CD4-positive, alpha-beta T cell treated with Interleukin-17A for 4 hours (primary cell): ENCODE measurements at places on chromosomes 2 and 18.

- DNase-seq = no peak
Measured at GRCh38 chr2:218026676-218027425, 24.1 kb upstream of the TNS1 start.

- DNase-seq = no peak
Measured at GRCh38 chr2:241975593-241976284, 106.2 kb downstream of the RTP5 start.

- DNase-seq = no peak
Measured at GRCh38 chr2:188598551-188598950, 306.9 kb downstream of the GULP1 start.

DNA sequence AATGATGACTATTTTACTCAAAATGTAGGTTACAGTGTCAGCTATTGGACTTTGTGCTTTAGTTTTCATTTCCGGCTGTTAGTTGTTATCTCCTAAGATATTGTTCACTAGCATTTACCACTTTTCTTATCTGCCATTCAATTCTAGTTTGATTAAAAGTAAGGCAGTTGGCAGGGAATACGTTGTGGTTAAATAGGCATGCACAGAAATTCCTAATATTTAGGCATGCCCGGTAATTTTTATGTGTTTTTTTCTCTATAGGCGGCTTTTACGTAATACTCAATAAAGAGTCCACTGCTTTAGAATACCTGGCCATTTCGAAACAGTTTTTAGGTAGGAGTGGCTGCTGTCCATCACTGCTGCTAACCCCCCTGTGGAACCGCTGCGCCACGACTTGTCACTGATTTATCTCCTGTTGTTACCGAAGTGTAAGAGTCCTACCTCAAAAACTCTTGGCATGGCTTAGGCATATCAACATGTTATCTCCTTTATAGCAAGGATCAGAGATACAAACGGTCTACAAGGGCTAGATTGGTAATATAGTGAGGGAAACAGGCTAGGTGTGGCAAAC lies 39.5 kb downstream of the BABAM2 start:
- DNase-seq = no peak

GRCh38 chr18:77105028-77105427 lies 27.6 kb downstream of the MBP start:
- DNase-seq = no peak

DNA sequence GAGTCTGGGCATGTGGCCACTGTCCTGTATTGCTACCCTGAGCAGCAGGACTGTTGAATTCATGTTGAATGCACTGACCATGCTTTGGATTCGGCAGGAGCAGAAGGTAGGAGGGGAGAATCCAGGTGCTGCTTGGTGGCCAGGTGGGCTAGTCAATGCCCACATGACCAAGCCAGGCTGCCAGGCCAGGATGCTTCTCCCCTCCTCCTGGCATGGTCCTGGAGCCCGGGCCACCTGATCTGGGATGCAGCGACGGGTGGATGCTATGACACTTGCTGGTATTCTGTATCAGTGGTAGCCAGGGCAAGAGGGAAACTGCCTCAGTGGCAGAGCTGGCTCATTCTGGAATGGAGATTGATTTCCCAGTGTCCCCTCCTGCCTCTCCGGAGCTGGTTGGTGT lies 14.8 kb upstream of the SIX2 start:
- DNase-seq = no peak

- no peak for DNase-seq
Measured at GRCh38 chr2:172673056-172673683, 62.5 kb upstream of the RAPGEF4 start.

- no peak for DNase-seq
Measured at GRCh38 chr2:129334696-129335410, 644.6 kb upstream of the RAB6C start.

DNA sequence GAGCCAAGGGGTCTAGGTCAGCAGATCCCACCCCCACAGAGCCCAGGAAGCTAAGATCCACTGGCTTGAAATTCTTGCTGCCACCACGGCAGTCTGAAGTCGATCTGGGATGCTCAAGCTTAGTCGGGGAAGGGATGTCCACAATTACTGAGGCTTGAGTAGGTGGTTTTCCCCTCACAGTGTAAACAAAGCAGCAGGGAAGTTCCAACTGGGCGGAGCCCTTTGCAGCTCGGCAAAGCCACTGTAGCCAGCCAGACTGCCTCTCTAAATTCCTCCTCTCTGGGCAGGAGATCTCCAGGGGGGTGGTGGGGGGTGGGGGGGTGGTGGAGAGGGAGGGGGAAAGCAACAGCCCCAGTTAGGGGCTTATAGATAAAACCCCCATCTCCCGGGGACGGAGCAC lies 419.5 kb downstream of the NUP35 start:
- DNase-seq = no peak

DNA sequence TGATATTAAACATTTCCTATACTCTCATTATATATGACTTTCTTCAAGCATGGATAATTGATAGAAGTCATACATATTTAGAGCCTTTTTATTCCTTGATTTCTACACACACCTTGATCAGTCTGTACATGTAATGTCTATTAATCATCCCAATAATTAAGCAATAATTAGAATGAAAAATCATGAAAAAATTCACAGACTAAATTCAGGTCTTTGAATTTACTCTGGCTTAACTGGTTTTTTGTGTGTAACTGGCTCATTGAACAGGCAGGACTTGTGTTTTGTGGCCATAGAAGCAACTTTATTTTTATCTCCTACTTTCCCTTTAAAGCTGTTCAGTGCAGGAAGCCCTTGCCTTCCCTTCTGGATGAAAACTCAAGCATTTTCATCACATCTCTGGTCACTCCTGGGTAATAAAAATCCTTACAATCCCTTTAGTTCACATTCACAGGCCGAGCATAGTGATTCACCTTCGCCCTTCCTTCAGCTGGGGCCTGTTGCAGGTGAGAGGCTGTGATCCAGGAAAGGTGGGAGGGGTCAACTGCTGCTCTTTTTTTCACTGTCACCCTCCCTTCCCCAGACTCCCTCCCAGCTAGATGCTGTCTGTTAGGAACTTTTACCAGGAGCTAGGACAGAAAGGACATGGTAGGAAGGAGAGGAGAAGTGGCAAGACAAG lies 58.0 kb upstream of the ITSN2 start:
- no peak for DNase-seq

GRCh38 chr2:182694189-182694588 lies 21.9 kb upstream of the DNAJC10 start:
- no peak for DNase-seq

GRCh38 chr2:158995677-158996049 lies 27.2 kb downstream of the TANC1 start:
- no peak for DNase-seq

DNA sequence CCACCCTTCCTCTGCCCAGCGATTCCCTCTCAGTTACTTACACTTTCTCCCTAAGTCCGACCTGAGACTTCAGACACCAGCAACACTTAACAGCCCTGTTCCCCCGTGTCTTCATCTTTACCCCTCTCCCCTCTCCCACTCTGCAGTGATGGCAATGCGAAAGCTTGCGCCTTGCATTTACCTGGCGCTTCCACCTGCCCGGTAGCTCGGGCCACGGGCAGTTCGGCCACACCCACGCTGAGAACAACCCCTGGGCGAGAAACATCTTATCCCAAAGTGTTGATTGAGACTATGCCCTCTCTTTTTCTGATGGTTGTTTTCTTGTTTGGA lies 558 bp downstream of the DNAJC10 start:
- DNase-seq = no peak

DNA sequence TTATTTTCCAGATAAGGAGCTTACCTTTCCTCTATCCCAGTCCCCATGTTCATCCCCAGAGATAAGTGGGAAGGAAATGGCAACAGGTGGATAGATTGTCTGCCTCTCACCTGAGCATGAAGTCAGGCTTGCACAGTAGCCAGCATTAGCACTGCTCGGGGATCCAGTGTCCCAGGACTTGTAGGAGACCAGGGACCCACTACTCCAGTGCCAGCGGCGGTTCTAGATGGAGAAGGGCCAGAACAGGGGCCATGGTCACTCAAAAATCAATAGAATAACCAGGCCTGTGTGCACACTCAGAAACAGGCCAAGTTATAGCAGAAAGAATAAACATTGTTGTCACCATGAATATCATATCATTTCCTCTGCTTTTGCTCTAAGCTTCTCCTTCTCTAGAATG lies 2.4 kb downstream of the REG1B start:
- no peak for DNase-seq

- DNase-seq = no peak
Measured at GRCh38 chr2:97967216-97967592, 28.5 kb downstream of the TMEM131 start.

GRCh38 chr2:163729636-163730273 lies 6.1 kb downstream of the FIGN start:
- DNase-seq = no peak

DNA sequence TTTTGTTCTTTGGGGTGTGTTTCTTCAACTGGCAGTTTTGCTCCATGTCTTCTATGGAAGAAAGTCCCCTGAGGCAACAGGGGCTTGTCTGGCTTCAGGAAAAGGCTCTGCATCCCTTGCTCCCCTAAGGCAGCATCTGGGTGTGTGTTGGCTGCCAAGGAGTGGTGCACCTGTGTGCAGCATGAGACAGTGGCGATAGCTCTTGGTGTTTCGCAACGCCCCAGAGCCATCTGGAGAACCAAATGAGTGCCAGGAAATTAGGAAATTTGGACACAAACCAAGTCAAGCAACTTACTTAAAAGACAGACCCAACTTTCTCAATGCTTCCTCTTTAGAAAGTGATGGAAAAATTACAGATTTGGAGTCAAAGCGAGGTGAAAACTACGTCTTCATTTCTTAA lies 1044.4 kb upstream of the CNTNAP5 start:
- DNase-seq = no peak

- DNase-seq = peak; percentile 32
Measured at GRCh38 chr2:190119257-190119656, 56.7 kb upstream of the MSTN start.

DNA sequence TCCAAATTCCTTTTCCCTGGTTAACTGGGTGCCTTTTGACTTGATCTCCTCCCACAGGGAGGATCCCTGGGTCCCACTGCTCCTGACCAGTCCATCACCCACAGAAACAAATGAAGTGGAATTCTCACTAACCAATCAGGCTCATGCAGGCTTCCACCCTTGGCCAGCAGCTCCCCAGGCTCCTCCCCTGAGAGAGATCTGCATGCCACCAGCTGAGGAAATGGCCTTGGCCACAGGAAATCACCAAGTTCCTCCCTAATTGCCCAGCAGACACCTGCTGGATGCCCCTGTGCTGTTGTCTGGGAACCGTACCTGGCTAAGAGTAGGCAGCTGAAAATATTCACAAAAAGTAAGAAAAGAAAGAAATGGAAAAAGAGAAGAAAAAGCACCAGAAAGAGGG lies 207.4 kb downstream of the NCK2 start:
- DNase-seq = no peak

- DNase-seq = no peak
Measured at GRCh38 chr2:160347269-160347863, 146.2 kb downstream of the RBMS1 start.

DNA sequence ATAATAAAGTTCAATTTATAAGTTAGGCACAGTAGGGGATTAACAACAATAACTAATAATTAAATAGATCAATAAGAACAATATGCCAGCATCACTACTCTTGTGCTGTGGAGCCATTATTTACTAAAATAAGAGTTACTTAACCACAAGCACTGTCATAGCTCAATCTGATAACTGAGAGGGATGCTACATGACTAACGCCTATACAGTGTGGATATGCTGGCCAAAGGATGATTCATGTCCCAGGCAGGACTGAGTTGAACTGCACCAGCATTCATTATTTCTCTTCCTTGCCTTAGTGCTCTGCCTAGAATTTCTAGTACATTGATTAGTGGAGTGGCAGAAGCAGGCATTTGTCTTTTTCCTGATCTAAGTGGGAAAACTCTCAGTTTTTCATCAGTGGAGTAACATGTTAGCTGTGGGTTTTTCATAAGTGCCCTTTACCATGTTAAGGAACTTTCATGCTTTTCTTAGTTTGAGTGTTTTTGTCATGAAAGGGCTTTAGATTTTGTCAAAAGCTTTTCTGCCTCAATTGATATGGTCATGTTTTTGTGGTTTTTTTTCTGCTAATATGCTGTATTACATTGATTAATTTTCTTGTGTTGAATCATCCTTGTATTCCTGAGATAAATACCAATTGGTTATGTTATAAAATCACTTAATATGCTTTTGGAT lies 21.7 kb downstream of the KIAA1328 start:
- no peak for DNase-seq

DNA sequence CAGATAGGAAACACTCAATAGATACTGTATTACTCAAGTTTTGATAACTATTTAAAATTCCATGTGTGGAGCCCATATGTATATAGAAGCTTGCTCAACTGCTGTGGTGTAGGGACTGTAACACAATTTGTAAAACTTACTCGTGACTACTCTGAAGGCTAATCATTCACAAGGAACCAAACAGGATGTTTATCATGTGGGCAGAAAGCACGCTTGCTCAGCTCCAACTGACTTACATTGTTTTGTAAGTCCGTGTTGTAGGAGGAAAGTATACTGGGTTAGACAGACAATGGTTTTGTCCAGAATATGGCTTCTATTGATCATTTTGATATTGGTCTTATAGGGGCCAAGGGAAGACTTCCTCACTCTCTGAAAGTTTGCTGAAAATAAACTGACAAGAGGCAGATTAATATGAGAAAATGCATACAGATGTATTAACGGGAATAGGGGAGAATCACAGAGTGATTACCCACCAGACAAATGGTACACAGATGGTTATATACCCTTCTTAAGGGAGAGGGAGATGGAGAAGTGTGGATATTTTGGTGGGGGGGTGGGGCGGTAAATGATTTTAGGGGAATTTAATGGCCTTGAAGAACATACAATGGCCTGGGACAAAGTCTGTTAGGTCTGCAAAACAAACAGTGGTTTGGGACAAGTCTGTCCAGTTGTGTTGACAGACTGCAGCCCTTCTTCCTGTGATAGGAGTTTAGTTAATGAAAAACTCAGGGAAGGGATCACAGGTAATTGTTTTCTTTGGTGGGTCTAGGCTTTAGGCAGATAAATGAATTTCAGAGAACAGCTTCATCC lies 259.3 kb upstream of the SP5 start:
- DNase-seq = no peak

- DNase-seq = no peak
Measured at GRCh38 chr2:165924946-165925345, 28.6 kb downstream of the TTC21B start.

DNA sequence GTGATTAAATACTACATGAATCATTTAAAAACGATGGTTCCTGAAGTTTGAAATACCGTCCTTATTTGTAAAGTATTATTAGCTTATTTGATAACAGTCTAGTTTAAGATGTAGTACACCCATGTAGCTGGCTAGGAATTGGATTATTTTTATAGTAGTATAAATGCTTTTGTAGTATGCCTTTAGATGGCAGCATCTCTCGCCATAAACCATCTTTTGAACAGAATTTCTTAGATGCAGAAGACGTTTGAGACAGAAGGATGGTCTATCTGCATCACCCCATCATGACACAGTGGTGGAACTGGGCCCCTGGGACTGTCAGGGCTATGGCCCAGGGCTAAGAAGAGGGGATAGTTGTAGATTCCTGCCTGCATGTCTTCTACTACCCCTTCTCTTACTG lies 152.7 kb downstream of the WDSUB1 start:
- no peak for DNase-seq

GRCh38 chr2:114083717-114084387 lies 194.0 kb downstream of the ACTR3 start:
- DNase-seq = no peak
